ENCODE measurements at places on chromosomes 2 and 18.

DNA sequence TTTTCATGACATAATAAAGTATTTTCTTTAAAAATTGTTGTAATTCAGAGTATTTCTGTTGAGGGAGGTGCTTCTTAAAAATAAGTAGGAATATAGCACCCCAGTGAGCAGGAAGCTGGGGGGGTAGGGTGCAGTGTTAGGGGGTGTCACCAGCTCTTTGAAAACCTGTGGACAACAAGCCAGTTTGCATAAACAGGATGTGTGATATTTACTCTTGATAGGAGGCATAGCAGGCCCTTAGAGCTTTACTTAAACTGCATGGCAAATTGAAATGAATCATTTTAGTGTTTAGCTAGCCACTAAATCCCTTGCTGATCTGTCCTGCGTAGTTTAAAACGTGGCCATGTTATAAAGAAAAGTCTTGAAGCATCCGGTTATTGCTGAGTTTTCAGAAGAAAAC lies 8.4 kb downstream of the TGIF1 start:
- DNase-seq = no peak

DNA sequence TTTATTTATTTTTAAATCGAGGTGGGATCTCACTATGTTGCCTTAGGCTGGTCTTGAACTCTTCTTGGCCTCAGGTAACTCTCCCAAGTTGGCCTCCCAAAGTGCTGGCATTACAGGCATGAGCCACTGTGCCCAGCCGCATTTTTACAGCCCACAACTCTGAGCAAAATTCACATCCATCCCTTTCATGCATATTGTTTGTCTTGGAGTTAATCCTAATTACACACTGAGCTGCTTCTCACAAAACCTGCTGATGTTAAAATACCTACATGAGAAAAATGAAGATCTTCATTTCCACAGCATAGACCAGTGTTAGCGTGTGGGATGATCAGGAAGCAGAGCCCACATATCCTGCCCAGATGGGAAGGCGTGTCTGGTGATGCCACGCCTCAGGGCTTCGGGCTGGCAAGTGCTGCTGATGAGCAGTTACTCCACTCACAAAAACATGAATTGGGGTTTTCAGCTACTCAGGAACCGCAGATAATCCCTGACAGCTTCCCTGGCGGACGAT lies 14.6 kb downstream of the ITGB1BP1 start:
- DNase-seq = no peak

GRCh38 chr2:44942304-44943030 lies 965 bp downstream of the SIX3 start:
- DNase-seq = no peak

DNA sequence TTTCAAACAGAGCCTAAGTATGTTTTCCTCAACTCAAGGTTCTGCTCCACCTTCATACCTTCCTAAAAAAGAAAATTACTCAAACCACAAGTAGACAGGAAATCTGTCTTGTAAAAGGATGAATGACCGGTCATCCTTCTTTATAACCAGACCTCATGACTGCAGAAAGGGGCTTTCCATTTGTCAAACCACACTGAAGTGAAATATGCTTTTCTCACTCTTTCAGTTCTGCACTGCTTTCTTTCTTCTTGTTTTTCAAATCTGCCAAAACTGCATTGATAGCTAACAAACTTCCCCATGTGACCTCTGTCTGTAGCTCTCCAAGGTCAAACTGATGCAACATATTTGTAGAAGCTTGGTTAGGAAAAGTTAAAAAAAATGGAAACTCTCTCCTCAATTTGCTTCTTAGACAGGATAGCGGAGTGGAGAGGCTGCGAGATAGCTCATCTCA lies 308.9 kb upstream of the CCDC68 start:
- DNase-seq = no peak

GRCh38 chr2:58932801-58933200 lies 691.7 kb upstream of the FANCL start:
- DNase-seq = no peak

GRCh38 chr2:33291278-33292013 lies 185.0 kb upstream of the RASGRP3 start:
- no peak for DNase-seq

GRCh38 chr2:162258169-162258568 lies 14.9 kb upstream of the FAP start:
- no peak for DNase-seq

GRCh38 chr18:62904396-62905285 lies 189.3 kb downstream of the PHLPP1 start:
- DNase-seq = no peak

DNA sequence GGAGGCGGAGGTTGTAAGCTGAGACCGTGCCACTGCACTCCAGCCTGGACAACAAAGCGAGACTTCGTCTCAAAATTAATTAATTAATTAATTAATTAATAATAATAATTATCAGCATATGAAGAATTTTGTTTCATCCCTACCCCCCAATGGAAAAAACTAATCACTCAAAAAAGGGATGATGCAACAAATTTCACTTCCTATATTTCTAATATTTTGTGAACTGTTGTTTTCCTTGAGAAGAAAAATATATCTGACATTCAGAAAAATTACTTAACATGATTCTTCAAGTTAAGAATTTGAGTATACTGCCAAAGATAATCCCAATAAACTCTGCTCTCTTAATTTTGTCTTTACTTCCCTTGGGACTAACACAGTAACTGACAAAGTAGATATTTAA lies 28.1 kb downstream of the EXOC6B start:
- DNase-seq = no peak

DNA sequence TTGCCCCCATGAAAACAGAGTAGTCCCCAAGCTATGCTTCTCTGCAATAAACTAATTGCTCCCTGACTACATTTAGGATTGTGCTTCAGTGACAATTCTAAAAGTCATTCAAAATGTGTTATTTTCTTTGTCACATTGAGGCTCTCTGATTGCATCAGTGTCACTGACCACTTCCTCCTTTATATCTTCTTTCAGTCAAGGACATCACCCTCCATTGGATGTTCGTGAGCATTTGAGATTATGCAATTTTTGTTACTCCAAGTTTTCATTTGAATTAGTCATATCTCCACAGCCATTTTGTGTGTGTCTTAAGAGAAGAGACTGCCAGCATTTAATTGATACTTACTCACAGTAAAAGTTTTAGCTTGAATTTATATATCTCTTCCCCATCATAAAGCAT lies 780.8 kb upstream of the GCFC2 start:
- DNase-seq = no peak

DNA sequence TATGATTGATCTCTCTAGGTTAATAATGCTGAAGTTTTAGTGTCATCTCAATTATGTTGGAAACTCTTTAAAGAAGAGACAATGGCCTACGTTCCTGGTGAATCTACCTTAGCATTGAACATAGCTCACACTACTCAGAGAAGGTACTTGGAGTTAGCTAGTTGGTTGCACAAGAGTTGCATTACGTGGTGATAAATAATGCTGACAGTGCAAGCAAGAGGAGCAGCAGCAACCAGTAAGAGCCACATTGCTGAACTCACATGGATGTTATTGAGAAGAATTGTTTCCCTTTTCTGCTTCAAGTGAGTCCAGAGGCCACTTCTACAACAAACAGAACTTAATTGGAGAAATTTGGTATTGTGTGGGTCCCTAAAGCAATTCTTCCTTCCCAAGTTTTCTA lies 737.1 kb downstream of the TDRD15 start:
- no peak for DNase-seq

GRCh38 chr2:181352158-181352557 lies 105.0 kb upstream of the ITGA4 start:
- DNase-seq = no peak

DNA sequence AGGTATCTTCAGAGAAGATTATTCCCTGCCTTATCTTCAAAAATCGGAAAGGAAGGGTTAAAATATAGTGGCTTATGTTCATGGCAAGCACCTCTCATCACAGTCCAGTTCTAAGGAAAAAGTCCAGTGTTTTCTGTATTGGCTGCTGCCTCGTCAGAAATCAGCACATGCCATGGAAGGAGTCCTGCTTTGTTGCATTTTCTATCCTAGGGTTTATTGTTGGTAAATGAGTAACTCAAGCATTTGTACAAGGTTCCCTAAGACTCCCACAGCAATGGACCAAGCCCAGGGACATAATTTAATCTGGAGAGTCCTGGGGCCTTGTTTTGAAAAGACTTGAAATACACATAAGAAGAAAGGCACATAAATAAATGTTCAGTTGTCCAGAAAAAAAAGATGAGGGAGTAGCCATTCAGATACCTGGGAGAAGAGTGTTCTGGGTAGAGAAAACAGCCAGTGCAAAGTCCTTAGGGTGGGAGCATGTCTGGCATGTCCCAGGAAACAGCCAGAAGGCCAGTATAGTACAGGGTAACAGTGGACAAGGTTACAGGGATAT lies 26.4 kb downstream of the NBEAL1 start:
- DNase-seq = no peak

GRCh38 chr2:114550895-114551793 lies 108.7 kb downstream of the DPP10 start:
- DNase-seq = no peak

DNA sequence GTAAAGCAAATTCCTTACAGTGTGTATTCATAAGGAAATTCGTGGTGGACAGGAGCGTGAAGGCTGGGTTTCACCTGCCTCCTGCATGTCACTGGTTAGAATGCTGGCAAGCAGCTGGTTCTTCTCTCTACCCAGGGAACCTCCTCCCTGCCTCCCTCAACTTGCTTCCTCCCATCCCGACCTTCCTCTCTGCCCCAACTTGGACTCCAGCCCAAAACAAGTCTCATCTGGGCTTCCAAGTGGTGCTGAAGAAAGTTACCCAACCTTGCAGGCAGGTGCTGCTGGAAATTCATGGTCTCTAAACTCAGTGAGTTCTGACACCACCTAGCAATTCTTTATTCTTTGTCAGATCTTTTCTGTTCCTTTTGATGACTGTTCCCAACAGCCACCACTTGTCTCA lies 184.5 kb downstream of the BCL2 start:
- no peak for DNase-seq

DNA sequence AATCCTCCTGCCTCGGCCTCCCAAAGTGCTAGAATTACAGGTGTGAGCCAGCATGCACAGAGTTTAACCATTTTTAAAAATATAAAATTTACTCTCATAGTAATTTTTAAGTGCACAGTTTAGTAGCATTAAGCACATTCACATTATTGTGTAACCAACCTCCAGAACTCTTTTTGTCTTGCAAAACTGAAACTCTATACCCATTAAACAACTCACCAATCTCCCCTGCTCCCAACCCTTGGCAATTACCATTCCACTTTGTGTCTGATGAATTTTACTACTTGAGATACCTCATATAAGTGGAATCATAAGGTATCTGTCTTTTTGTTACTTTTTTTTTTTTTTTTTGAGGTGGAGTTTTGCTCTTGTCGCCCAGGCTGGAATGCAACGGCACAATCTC lies 112.5 kb downstream of the BMPR2 start:
- DNase-seq = no peak

DNA sequence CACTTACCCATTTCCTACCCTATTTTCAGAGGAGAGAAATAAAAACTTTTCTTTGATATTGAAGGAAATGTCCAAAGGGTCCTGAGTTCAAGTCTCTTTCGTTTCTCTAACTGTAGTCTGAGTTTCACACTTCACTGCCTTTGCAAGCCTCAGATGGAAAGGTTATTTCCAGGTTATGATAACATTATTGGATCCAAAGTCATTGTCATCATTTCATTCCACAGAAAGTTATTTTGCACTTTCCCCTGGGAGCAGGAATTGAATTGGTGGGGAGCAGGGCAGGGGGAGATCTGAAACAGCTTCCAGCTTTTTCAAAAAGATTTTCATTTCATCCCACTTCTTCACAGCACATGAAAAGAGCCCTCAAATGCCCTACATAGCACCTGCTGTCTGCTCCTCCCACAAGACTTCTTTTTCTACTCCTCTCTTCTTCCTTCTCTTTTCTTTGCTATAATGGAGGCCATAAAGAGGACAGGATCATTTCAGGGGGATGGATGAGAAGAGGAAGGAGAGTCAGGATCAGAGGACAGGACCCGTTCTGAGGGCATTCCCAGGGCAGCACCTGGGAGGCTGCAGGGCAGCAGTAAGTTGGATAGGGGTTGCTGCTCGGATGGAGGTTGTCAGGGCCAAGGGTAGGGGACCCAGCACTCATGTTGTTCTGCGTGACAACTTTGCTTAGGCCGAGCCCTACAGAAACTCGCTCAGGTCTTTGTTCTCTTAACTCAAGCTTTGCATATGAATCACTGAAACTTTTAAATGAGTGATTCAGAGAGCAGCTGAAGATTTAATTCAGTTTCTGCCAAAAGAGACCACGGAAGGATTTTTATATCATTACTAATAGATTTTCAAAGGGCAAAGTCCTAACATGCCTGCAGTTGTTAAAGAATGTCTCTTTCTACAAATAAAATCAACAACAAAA lies 11.4 kb upstream of the GALNT5 start:
- DNase-seq = no peak

DNA sequence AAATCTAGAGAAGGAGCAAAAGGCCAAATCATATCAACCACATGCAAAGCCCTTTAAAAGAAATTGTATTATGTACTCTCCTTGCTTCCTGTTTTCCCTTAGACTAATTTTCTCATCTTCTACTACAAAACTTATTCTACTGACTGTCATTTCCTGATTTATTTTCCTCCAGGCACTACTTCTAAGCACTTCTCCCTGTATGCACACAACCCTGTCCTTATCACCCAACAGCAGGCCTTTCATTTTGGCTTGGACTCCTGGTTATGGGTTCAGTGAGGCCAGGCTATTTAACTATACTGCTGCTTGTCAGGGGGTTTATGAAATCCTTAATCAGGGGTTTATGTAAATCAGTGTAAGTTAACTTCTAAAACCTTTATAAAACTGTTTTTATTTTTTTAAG lies 205.1 kb upstream of the FAM98A start:
- no peak for DNase-seq

- no peak for DNase-seq
These were observed 93.9 kb downstream of the CTIF start for GRCh38 chr18:48632676-48633257.

- DNase-seq = no peak
These were observed 36.6 kb upstream of the TWIST2 start for GRCh38 chr2:238811293-238811692.

- DNase-seq = no peak
These were observed 283.6 kb downstream of the DYSF start for GRCh38 chr2:71736986-71737385.

GRCh38 chr2:157800838-157801495 lies 75.2 kb downstream of the ACVR1 start:
- no peak for DNase-seq

- no peak for DNase-seq
These were observed 155.0 kb upstream of the REG3G start for GRCh38 chr2:78870343-78870967.

DNA sequence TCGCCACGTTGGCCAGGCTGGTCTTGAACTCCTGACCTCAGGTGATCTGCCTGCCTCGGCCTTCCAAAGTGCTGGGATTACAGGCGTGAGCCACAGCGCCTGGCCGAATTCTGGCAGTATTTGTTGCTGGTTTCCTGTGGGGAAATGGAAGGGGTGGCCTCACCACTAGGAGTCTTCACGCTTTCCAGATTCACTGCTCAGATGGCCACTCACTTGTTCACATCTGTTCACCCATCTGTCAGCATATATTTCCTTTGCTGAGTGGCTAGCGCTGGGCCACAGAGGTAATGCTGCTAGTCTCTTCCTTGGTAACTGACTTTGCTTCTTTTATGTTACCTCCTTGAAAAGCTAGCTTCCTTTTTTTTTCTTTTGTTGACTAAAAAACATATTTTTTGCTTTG lies 27.2 kb downstream of the TMEM177 start:
- DNase-seq = no peak
